Fibroblast of lung (primary cell): ENCODE measurements at places on chromosomes 5 and 9. TPM values are rescaled to one million over a fixed set of nuclear protein-coding genes. Genes with fewer than 3 reads are reported as not detected.
A peak's percentile ranks its signal among the peaks of the same experiment; 100 is the strongest.

The PNPLA7 gene
- polyA plus RNA-seq: 0.20 and 0.23 TPM in 2 replicates

The VCP gene
- polyA plus RNA-seq: 298 and 306 TPM in 2 replicates

The ZER1 gene
- 18.5 and 21.5 TPM in 2 replicates for polyA plus RNA-seq

The ENDOG gene
- 5.2 and 9.6 TPM in 2 replicates for polyA plus RNA-seq

The CDH9 gene
- polyA plus RNA-seq: not detected in 2 replicates

The CCIN gene
- 0.40 and 0.55 TPM in 2 replicates for polyA plus RNA-seq

The PCDHB4 gene
- polyA plus RNA-seq: 0.08 and 0.27 TPM in 2 replicates

The TAF11L4 gene
- not detected in 2 replicates for polyA plus RNA-seq

The NRG2 gene
- 0.28 and 0.36 TPM in 2 replicates for polyA plus RNA-seq

DNA sequence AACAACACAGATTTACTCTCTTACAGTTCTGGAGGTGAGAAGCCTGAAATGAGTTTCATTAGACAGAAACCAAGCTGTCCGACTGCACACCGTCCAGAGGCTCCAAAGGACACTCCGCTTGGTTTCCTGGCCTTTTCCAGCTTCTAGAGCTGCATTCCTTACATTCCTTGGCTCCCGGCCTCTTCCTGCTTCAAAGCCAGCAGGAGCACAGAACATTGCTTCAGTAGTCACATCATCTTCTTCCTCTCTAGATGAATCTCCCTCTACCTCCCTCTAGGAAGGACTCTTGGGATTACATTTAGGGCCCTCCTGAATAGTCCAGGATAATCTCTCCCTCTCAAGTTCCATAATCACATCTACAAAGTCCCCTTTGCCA lies 213.3 kb downstream of the CDK5RAP2 start:
- peak; percentile 79 for DNase-seq

GRCh38 chr9:135268981-135269380 lies 181.5 kb downstream of the OLFM1 start:
- no peak for DNase-seq

- DNase-seq: no peak
Measured at GRCh38 chr9:120306561-120306960, 273.4 kb downstream of the CDK5RAP2 start.

DNA sequence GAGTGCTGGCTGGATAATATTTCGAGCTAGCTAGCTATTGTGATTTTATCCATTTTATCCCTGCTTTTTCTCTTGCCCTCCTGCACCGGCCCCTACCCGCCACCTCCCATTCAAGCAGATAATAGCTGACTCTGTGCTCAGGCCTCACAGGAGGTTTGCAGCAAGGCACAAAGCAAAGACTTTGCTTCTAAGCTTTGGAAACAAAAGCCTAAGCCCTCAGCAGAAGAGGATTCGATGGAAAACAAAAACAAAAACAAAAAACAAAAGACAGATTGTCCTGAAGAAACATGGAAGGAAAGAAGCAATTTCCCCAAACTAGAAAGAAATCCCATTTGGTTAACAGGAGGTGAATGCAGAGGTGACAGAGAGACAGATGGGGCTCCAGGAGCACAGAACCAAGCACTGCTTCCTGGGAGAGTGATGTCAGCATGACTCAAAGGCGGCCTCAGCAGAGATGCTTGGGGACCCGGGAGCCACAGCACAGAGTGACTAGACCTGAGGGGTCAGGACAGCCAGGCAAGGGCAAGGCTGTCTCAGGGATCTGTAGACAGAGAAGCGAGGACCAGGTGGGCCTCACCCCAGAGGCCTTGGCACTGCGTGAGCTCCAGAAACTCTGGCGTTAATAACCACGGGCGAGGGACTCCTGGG lies 28.4 kb downstream of the MTX3 start:
- peak; percentile 52 for DNase-seq

GRCh38 chr5:12704955-12705354 lies 800.7 kb upstream of the CTNND2 start:
- no peak for DNase-seq

DNA sequence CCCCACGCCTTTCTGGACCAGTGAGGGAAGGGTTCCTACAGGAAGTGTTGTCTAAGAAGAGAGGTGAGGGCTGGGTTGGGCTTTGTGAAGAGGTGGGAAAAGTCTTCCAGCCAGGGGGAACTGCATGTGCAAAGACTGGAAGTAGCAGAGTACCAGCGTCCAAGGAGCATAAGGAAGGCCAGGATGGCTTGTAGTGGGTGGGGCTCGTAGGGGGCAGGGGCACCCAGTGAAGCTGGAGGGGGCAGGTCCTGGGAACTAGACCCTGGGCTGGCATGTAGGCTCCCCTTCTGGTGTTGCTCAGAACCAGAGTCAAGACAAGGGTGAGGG lies 20.4 kb downstream of the PRRX2 start:
- no peak for DNase-seq

GRCh38 chr9:136267261-136268111 lies 21.9 kb upstream of the QSOX2 start:
- DNase-seq: peak; percentile 72

DNA sequence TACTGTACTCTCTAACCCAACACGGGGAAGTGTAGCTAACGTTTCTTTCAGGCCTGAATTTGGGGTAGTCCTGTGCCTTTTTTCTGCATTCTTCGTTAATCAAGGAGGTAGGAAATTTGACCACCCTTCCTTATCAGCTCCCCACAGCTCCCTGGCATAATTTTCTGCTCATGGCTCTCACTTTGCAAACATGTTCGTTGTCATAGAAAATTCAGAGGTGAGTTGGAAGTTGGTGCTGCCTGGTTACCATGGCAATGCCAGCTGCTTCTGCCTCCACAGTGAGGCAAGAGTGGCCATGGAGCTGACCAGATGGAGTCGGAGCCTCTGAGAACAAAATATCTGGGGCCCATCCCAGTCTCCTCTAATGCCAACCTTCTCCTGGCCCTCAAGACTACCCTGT lies 116.6 kb upstream of the BOD1 start:
- no peak for DNase-seq

DNA sequence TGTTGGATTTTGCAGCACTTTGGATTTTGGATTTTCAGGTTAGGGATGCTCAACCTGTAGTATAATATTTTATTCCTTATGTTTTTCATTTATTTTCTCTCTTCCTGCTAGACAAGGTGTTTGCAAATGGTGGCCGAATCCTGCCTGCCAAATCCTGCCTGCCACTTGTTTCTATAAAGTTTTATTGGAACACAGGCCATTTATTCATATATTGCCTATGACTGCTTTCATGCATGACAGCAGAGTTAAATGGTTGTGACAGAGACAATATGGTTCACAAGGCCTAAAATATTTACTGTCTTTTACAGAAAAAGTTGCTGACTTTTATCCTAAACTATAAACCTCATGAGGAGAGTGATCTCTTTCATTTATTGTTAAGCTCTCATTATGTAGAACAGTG lies 72.7 kb downstream of the DENND4C start:
- no peak for DNase-seq

- DNase-seq: no peak
Measured at GRCh38 chr5:92508271-92508670, 1072.7 kb downstream of the NR2F1-AS1 start.

GRCh38 chr5:143011585-143011984 lies 241.4 kb downstream of the ARHGAP26 start:
- DNase-seq: peak; percentile 58

DNA sequence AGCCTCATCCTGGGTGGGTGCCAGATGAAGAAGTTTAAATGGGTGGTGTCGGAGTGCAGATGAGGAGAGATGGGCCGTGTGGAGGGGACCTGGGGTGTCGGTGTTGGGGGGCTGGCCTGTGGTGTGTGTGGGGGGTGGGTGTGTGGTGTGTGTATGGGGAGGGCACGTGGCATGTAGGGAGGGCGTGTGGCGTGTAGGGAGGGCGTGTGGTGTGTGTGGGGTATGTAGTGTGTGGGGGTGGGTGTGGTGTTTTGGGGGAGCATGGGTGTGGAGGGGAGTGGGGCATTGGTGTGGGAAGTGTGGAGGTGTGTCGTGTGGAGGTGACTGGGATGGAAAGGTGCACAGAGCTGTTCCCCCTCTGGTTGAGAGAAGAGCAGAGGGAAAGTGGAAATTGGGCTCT lies 34.5 kb downstream of the SLC46A2 start:
- DNase-seq: no peak

DNA sequence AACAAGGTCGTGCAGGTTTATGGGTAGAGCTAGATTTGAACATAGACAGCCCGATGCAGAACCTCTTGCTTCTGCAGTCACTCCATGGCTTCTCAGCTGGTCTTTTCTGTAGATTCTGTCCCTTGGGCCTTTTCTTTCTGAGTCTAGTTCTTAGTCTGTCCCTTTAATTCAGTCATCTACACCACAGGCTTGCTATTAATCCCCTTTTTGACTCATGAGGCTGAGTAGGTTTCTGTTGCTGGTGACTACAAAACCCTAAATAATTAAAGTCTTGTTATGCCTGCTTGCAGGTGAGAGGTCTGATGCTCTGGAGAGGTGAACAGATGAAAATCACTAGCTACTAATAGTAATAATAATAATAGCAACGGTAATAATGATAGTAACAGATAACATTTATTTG lies 19.3 kb upstream of the STRBP start:
- no peak for DNase-seq

- DNase-seq: no peak
Measured at GRCh38 chr5:478982-479535, 36.1 kb downstream of the EXOC3 start.

DNA sequence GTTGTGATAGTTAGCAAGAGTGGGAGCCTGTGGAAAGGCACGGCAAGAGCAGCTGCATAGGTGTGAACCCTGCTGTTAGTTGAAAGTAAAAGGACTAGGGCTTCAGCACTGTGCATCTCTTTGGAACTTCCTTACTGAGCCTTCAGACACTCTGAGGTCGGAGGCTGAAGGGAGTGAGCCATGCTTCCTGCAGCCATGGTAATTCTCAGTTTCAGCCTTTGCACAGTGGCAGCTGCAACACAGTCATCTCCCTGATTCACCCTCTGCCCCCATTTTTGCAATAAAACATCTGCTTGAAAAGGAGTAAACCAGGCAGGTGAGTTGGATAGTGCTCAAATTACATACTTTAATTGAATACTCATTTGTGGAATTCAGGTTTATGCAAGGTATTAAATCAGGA lies 6.5 kb upstream of the TLE4 start:
- no peak for DNase-seq

DNA sequence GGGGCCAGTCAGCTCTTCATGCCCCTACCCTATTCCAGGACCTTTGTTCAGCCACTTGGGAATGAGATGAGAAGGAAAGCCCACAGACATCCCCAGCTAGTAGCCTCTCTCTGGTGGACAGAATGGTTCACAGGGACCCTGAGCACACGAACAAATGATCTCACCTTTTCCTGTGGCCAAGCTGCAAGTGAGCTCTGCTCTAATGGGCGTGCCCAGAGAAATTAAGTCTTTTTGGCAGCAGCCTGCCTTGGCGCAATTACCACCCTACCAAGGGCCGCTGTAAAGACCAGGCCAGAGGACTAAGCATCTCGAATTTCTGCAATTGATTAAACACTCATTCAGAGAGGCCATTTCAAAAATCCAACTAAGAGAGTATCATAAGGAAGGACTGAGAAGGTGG lies 56.0 kb downstream of the WHRN start:
- no peak for DNase-seq

DNA sequence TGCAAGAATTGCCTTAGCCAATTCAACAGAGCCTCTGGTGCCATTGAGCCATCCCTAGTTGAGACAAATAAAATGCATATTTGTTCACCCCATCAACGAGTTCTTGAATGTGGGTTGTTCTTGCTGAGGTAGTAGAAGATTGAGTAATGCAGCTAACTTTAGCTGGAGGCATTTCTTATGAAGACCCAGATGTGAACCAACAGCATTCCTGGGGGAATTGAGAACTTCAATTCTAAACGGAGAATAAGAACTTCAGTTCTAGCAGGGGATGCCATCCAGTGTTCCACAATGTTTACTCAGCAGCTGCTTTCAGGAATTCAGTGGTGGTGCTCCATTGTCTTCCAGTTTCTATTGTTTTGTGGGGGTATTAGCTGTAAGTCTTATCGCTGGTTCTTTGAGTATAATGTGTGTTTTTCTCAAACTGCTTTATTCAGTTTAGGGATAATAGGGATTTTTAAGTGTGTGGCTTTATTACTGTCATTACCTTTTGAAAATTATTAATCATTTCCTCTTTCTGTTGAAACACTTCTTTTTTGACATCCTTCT lies 1968.2 kb upstream of the NUDT12 start:
- DNase-seq: no peak
